ENCODE measurements at places on chromosomes 3 and 15.

- no peaks in the 10 kb centered on the region for H3K36me3 ChIP-seq
- H3K27ac ChIP-seq: no peak overlapping the region
- peaks cover 7% of the 10 kb centered on the region for H3K4me1 ChIP-seq
- H3K4me3 ChIP-seq: no peak overlapping the region
- no peak for DNase-seq
Observed at GRCh38 chr15:80785335-80785734, 6.2 kb downstream of the CEMIP start.

- DNase-seq: no peak
- H3K27ac ChIP-seq: no peak overlapping the region
- no peak overlapping the region for H3K4me3 ChIP-seq
- H3K36me3 ChIP-seq: peaks cover 2% of the 10 kb centered on the region
- H3K4me1 ChIP-seq: peaks cover 14% of the 10 kb centered on the region
Observed at GRCh38 chr3:16332904-16333426, 68.0 kb downstream of the OXNAD1 start.

DNA sequence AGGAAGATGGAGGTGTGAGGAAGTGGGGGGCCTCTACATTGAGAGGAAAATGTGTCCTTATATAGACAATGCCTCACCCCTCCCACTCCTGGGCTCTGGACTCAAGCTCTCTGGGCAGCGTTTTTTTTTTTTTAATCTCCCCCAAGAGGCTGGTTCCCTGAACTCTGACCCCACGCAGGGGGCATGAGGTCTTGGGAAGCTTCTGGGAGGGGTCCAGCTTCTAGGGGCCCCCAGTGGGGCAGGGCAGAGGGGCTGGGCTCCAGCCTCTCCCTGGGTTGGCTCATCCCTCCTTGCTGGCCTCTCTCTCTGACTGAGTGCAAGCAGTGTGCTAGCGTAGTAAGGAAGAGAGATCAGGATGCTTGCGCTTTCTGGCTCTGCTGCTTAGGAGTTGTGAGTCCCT lies 101.4 kb upstream of the HACD2 start:
- H3K27ac ChIP-seq: peak overlapping the region; percentile 32
- H3K27me3 ChIP-seq: no peaks in the 10 kb centered on the region
- peaks cover 11% of the 10 kb centered on the region for H3K36me3 ChIP-seq
- no peak overlapping the region for H3K4me3 ChIP-seq
- H3K4me1 ChIP-seq: peaks cover 4% of the 10 kb centered on the region
- peak; percentile 36 for DNase-seq

- H3K36me3 ChIP-seq: no peaks in the 10 kb centered on the region
- peaks cover 2% of the 10 kb centered on the region for H3K27me3 ChIP-seq
- no peak overlapping the region for H3K4me3 ChIP-seq
- no peak for DNase-seq
- H3K27ac ChIP-seq: no peak overlapping the region
Observed at GRCh38 chr3:12155264-12155663, 3.4 kb downstream of the TIMP4 start.

DNA sequence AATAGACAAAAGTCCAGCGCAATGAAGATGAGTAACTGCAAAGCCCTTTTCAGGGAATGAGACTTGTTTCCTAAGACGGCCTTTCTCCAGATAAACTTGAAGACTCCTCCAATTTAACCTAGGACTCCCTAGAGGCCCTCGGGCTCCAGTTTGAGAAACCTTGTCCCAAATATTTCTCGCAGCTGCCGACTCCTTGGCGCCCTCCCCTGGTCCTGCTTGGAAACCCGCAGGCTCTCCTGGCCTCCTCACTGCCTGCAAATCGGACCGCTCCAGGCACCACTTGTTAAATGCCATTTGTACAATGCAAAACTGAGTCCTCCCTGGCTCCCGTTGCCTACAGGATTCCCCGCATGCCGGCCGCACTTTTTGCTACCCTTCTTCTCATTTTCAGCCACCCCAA lies 36.8 kb downstream of the MUC4 start:
- peak; percentile 18 for DNase-seq
- H3K36me3 ChIP-seq: no peaks in the 10 kb centered on the region
- H3K27ac ChIP-seq: no peak overlapping the region
- H3K27me3 ChIP-seq: no peaks in the 10 kb centered on the region
- no peaks in the 10 kb centered on the region for H3K4me1 ChIP-seq
- no peak overlapping the region for H3K4me3 ChIP-seq

- DNase-seq: no peak
- H3K27ac ChIP-seq: no peak overlapping the region
- H3K4me3 ChIP-seq: no peak overlapping the region
Observed at GRCh38 chr3:72191209-72191960, 406.4 kb upstream of the PROK2 start.

GRCh38 chr3:193909387-193909786 lies 226.6 kb upstream of the HES1 start:
- no peak overlapping the region for H3K27ac ChIP-seq
- no peak overlapping the region for H3K4me3 ChIP-seq
- H3K36me3 ChIP-seq: no peaks in the 10 kb centered on the region
- H3K27me3 ChIP-seq: no peaks in the 10 kb centered on the region

DNA sequence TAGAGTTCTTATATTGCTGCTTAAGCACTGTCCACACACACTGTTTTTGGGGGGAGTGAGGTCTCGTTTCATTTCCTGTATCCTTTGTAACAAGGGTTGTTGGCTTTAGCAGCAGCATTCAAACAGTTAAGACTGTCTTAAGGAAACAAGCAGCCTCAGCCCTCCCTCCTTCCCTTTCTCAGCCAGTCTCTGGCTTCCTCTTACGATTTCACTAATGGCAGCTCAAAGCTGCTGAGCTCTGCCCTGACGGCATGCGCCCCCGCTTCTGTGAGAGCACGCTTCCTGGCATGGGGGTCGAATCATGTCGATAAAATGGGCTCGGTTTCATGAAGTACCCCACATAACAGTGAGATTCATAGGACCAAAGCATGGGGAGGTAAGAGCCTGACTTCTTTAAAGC lies 105.0 kb downstream of the KLHL25 start:
- H3K4me3 ChIP-seq: peak overlapping the region; percentile 3
- H3K4me1 ChIP-seq: peaks cover 22% of the 10 kb centered on the region
- peaks cover 60% of the 10 kb centered on the region for H3K36me3 ChIP-seq
- no peaks in the 10 kb centered on the region for H3K27me3 ChIP-seq
- peak; percentile 43 for DNase-seq

DNA sequence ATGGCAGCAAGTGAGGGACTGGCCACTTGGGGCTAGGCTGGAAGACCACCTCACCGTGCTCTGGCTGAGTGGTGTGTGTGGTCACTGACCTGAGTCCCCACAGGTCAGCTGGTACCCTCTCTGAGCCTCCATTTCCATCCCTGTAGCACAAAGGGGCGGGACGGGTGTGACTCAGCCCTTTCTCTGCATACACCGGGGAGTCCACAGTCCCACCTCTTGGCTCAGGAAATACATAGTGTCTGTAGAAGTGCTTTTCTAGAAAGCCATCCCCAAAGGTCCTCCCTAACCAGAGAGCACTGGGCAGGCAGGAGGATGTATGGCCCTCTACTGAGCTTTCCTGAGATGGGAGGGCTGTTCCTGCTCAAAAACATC lies 27.2 kb downstream of the WNT7A start:
- H3K4me1 ChIP-seq: no peaks in the 10 kb centered on the region
- no peak for DNase-seq
- no peak overlapping the region for H3K4me3 ChIP-seq
- H3K36me3 ChIP-seq: no peaks in the 10 kb centered on the region
- H3K27me3 ChIP-seq: no peaks in the 10 kb centered on the region

- no peak overlapping the region for H3K27ac ChIP-seq
- H3K27me3 ChIP-seq: no peaks in the 10 kb centered on the region
- peaks cover 40% of the 10 kb centered on the region for H3K36me3 ChIP-seq
- no peak for DNase-seq
- H3K4me3 ChIP-seq: no peak overlapping the region
Observed at GRCh38 chr15:57091636-57092035, 173.2 kb downstream of the TCF12 start.

DNA sequence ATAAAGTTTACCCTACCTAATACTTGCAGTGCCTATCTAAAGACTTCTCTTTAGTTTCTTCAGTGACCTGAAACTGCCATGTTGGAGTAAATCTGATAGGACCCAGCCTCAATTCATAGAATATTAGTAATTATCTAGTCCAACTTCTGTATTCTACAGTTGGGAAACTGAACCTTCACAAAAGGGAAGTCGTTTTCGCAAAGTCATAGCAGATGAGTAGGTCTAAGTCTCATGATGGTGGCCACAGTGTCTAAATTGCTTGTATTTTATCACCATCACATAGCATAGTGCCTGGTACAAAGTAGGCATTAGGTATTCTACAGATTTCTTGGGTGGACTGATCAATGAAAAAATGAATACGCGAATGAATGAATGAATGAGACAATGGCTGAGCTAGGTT lies 8.4 kb downstream of the GMNC start:
- H3K27ac ChIP-seq: no peak overlapping the region
- no peaks in the 10 kb centered on the region for H3K27me3 ChIP-seq
- no peaks in the 10 kb centered on the region for H3K36me3 ChIP-seq
- peaks cover 6% of the 10 kb centered on the region for H3K4me1 ChIP-seq

DNA sequence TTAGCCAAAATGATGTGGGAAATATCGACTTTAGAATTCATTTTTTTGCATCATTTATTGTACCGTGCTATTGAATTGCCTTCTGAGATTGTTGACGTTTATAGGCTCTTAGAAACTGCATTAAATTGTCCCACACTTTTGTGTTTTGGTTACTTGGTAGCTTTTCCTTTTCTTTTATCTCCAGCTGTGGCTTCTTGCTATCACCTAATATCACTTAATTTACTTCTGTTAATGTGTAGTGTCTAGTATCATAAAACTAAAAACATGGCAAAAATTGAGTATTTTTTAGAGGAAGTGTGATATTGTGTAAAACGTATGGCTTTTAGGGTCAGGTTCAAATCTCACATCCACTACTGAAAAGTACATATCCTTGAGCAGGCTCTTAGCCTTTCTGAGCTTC lies 11.2 kb downstream of the TMOD3 start:
- no peaks in the 10 kb centered on the region for H3K36me3 ChIP-seq
- no peak overlapping the region for H3K4me3 ChIP-seq
- no peak for DNase-seq
- no peaks in the 10 kb centered on the region for H3K27me3 ChIP-seq

GRCh38 chr15:46344115-46344724 lies 709.4 kb downstream of the SQOR start:
- DNase-seq: no peak
- no peaks in the 10 kb centered on the region for H3K27me3 ChIP-seq
- H3K4me3 ChIP-seq: no peak overlapping the region
- H3K27ac ChIP-seq: no peak overlapping the region

DNA sequence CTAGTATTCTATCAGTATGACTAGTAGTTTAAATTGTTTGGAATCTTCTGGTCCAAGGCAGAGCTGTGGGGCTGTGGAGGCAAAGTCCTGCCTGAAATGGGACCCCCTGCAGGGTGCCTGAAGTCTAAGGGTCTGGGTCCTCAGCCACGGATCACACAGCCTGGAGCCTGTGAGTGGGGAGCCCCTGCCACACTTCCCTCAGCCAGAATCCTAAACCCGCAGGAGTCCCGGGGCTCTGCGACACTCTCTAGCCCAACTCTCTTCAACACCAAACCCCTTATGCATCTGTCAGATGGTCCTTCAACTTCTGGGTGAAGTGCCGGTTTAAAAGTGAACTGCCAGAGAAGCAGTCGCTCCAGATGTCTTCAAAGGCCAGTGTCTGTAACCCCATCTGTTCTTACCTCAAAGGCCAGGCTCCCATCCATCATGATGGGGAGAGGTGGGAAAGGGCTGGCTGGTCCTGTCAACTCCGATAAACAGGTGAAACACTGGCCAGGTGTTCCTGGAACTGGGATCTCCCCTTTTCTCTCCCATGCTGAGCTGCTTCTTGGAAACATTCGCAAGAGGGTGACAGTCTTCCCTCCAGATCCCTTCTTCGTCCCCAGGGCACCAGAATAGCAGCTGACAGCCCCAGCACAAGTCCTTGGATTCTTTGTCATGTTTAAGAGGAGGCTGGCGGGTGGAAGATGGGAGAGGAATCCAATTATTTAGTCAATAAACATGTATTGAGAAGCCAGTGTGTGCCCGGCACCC lies 45.6 kb downstream of the CPN2 start:
- H3K36me3 ChIP-seq: no peaks in the 10 kb centered on the region
- H3K4me3 ChIP-seq: no peak overlapping the region
- no peaks in the 10 kb centered on the region for H3K27me3 ChIP-seq
- H3K4me1 ChIP-seq: peaks cover 15% of the 10 kb centered on the region

GRCh38 chr15:32641517-32642059 lies at the start of gene SCG5:
Gene SCG5, plus strand, starts transcription at chr15:32641710. Its CDS starts 1,883 bp downstream, at chr15:32643593.
- DNase-seq: peak; percentile 48
- H3K27me3 ChIP-seq: no peaks in the 10 kb centered on the region
- H3K4me1 ChIP-seq: peaks cover 8% of the 10 kb centered on the region
- H3K27ac ChIP-seq: peak within 1 kb of the TSS; percentile 88
- H3K4me3 ChIP-seq: peak within 1 kb of the TSS; percentile 83
- peaks cover 42% of the 10 kb centered on the region for H3K36me3 ChIP-seq

DNA sequence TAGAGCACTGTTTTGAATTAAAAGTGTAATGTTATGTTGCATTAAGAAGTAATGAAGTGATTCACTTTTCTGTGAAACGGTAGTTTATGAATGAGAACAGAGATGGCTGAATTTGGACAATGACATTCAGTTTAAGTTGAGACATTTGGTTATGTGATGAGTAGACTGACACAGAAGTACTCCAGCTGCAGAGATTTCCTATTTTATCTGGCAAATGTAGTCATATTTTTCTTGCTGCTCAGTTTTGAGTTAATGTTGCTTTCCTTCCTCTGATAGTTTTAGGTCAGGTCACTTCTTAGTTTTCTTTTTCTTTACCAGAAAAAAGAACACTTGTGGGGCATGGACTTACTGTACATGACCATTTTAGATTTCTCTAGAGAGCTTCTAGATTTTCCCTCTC lies 51.2 kb downstream of the ASB7 start:
- no peaks in the 10 kb centered on the region for H3K36me3 ChIP-seq
- DNase-seq: no peak
- H3K27me3 ChIP-seq: no peaks in the 10 kb centered on the region

- peaks cover 12% of the 10 kb centered on the region for H3K27me3 ChIP-seq
- H3K27ac ChIP-seq: no peak overlapping the region
- DNase-seq: no peak
- H3K36me3 ChIP-seq: no peaks in the 10 kb centered on the region
- peaks cover under 1% of the 10 kb centered on the region for H3K4me1 ChIP-seq
Observed at GRCh38 chr15:53675832-53676231, 83.6 kb downstream of the WDR72 start.

DNA sequence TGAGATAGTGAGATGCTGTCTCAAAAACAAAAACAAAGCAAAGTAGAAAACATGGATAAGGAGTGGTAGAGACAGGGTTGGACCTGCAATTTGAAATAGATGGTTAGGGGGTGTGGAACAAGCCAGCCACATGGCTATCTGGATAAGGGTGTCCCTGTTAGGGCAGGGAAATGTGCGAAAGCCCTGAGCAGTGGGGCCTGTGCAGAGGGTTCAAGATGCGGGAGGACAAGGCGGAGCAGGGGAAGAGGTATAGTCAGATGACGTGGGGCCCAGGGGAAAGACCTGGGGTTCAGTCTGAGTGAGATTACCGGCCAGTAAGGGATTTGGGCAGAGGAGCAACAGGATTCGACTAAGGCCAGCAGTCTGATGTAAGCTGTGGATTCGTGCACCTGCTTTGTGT lies 18.4 kb upstream of the NR2E3 start:
- no peak for DNase-seq
- H3K4me3 ChIP-seq: no peak overlapping the region
- no peaks in the 10 kb centered on the region for H3K36me3 ChIP-seq
- no peak overlapping the region for H3K27ac ChIP-seq
- H3K27me3 ChIP-seq: no peaks in the 10 kb centered on the region

GRCh38 chr3:16243706-16244490 lies 20.8 kb downstream of the DPH3 start:
- no peak for DNase-seq
- no peaks in the 10 kb centered on the region for H3K36me3 ChIP-seq
- H3K27ac ChIP-seq: no peak overlapping the region

All from neuronal stem cell (in vitro differentiated cells).